Inflammatory macrophage treated with lipopolysaccharide for 4 hours (primary cell): ENCODE measurements at places on chromosomes 7 and 10.

DNA sequence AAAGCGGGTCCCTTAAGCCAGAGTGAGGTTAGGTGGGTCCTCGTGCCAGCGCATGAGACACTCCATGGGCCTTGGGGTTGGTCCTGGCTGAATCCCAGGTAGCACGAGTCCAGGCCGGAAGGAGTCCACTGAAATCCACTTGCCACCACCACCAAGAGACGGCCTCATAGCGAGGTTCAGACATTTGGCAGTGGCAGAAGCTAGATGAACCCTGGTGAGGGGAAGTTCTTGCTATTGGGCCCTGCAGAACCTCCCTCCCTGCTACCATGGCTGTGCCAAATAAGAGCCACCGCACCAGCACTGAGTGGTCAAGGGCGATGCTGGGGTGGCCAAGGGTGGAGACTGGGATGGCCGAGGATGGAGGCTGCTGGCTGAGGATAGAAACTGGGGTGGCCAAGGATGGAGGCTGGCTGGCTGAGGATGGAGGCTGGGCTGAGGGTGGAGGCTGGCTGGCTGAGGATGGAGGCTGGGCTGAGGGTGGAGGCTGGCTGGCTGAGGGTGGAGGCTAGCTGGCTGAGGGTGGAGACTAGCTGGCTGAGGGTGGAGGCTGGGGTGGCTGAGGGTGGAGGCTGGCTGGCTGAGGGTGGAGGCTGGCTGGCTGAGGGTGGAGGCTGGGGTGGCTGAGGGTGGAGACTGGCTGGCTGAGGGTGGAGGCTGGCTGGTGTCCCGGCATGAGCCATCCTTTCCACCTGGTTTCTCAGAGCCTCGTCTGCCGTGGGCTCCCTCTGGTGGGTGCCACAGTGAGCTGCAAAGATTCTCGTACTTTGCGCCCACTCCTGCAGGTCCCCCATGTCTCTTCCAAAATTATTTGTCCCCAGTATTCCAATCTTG is 88.2 kb downstream of the ELFN1 start:
- DNase-seq, result peak; percentile 12

- DNase-seq, result no peak
Measured at GRCh38 chr7:2613098-2613930, 18.5 kb upstream of the TTYH3 start.

- peak; percentile 85 for DNase-seq
Measured at GRCh38 chr10:29734962-29735627, 100.3 kb upstream of the SVIL start.

DNA sequence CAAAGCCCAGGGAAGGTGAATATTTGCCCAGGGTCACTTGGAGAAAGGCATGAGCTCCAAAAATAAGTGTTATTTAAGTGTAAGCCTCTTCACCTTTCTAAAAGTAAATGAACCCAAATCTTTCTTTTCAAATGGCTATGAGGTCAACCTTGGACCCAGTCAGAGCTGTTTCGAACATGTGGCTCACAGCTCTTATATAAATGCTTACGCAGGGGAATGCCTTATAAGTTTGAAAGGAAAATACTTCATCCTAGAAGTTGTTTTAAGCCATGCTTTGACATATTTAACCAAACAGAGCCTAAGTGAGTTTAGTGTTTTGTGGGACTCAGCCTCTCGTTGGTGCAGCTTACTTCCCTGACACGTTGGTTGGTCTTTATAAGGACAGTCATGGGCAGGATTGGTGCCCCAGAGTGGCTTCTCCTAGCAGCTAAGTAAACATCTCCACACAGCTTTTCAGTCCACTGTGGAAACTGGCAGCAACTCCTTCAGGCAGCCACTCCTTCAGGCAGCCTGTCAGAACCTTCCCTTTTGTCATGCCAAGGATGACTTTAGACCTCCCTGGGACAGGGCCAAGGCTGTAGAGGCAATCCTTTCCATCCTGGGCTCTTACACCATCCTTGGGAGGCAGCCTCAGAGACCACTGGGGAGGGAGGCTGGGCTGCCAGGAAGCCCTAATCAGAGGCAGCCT is 43.6 kb downstream of the MINDY4 start:
- DNase-seq, result no peak

DNA sequence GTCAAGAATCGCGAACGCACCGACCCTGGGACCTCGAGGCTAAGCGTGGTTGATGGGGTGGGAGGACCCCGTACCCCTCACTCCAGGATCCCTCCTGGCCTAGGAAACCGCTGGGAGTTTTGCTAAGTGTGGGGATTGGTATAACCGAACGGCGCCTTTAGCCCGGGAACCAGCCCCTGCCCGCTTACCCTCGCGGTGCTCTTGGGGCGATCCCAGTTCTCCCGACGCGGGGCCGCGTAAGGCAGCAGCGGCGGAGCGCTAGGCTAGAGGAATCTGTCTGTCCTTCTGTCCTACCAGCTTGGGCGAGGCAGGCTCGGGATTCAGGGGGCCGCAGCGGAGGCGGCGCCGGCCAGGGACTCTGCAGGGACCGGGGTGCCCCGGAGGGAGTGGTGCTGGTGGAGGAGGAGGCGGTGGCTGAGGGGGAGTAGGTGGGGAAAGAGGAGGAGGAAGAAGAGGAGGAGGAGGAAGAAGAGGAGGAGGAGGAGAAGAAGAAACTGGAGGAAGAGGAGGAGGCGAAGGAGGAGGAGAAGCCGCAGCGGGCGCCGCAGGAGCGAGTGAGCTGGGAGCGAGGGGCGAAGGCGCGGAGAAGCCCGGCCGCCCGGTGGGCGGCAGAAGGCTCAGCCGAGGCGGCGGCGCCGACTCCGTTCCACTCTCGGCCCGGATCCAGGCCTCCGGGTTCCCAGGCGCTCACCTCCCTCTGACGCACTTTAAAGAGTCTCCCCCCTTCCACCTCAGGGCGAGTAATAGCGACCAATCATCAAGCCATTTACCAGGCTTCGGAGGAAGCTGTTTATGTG is 439 bp upstream of the EMX2 start:
- no peak for DNase-seq
